ENCODE measurements at places on chromosomes 2 and 18.

DNA sequence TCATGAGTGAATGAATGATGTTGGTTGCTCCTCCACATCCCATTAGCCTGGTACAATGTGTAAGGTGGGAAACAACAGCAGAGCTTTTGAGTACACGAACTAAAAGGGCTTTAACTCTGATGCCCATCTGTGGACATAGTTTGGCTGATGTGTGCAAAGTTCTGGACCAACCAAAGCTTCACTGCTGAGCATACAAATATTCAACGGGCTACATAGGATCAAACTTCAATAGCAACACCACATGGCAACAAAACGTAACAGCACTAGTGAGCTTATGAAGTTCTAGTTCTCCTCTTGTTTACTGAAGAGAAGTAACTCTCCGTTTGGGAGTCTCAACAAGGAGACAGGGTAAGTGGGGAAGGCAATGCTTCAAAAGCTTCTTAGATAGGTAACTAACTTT, 20.4 kb downstream of the STAM2 start:
- DNase-seq, result no peak

GRCh38 chr18:77133051-77133834, 660 bp upstream of the MBP start:
- no peak for DNase-seq

DNA sequence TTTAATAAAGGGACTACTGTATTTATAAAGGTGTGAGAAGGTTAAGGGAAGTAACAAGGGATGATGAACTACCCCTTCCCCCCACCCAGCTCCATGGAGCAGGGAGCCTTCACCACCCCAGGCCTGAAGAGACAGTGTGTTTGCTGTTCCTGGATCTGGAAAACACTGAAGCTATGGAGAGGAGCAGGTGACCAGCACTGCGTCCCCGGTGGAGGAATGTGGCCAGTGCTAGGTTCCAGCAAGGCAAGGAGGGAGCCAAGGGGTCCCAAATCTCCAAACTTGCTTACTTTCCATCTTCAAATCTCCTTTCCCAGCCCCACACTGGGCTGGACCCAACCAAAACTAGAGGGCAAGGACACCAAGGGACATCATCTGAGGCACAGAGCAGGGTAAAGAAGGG, 128.7 kb upstream of the CD302 start:
- DNase-seq, result no peak

- no peak for DNase-seq
These were observed 6.2 kb upstream of the PLCL1 start for GRCh38 chr2:197798187-197798586.

- no peak for DNase-seq
These were observed 376.1 kb downstream of the IRS1 start for GRCh38 chr2:226423498-226423960.

- DNase-seq, result no peak
These were observed 548.7 kb upstream of the CDH7 start for GRCh38 chr18:65202091-65202490.

- DNase-seq, result peak; percentile 69
These were observed 912 bp upstream of the LAPTM4A start for GRCh38 chr2:20052229-20052851.

DNA sequence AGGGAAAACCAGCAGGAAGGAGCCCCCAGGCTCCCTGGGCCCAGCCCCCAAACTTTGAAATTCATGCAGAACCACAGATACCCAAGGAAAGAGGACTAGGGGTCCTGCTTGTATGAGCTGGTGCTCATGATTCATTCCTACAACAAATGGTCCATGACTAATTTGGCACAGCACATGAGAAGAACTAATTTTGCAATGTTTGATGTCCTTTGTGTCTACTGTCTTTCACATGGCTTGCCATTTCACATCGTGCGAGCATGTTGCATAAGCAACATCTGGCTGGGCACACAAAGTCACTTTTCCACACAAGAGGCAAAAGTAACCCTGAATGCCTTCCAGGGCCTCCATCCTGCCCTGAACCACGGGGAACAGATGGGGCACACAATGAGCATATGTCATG, 149.6 kb upstream of the APCDD1 start:
- peak; percentile 76 for DNase-seq

DNA sequence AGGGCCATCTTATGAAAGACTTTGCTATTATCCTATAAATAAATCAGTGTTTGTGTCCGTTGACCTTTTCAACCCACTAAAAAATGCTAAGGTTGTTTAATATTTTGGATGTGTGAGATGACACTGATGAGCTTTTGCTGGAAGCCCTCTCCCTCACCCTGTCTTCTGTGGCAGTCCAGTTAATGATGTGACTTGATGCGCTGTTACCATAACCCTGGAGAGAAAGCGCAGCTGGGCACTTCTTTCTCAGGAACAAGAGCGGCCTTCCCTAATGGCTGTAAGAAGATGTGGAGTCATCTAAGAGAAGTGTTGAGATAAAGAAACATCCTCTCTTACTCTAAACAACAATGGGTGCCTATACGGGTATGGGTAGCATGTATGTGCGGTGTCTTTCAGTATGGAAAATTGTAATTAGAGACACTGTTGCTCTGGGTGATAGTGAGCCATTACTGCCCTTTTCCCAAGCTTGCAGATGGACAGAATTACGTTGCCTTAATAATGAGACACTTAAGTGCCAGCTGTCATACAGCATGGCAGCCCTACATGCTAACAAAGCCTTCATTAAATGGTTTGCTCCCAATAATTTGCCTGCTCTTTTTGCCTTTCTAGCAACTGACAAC, 165.6 kb upstream of the NABP1 start:
- no peak for DNase-seq

DNA sequence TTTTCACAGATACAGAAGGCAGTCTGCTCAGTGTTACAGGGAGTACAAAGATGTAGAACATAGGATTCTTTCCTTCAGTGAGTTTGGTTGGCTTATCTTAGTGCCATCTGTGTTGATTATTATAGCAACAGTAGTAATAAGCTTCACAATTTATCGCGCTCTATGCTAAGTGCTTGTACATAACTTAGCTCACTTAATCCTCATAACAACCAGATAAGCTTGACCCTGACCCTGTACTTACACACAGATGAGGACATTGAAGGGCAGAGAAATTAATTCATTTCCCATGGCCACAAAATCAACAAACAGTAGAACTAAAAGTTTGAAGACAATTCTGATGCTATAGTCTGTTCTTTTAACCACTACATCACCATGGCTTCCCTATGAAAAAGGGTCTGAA, 121.8 kb downstream of the SPHKAP start:
- DNase-seq, result no peak

- DNase-seq, result no peak
These were observed 31.8 kb downstream of the TMEM17 start for GRCh38 chr2:62474176-62474575.

DNA sequence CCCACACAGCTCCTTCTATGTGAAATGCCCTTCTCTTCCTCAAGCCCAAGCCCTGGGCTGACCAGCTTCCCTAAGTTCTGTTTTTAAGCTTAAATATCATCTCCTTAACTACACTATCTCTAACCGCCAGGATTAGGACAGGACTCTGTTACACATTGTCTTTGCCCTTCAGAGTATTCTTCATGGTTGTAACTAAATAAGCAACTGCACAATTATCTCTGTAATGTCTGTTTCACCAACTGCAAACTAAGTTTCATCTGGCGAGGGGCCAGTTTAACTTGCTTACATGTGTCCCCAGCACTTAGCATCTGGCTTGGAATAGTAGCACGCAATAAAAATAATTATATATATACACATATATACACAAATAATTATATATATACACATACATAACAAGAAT, 1.1 kb upstream of the ERMN start:
- DNase-seq, result no peak

GRCh38 chr2:165843351-165843750, 49.3 kb upstream of the GALNT3 start:
- DNase-seq, result peak; percentile 37

DNA sequence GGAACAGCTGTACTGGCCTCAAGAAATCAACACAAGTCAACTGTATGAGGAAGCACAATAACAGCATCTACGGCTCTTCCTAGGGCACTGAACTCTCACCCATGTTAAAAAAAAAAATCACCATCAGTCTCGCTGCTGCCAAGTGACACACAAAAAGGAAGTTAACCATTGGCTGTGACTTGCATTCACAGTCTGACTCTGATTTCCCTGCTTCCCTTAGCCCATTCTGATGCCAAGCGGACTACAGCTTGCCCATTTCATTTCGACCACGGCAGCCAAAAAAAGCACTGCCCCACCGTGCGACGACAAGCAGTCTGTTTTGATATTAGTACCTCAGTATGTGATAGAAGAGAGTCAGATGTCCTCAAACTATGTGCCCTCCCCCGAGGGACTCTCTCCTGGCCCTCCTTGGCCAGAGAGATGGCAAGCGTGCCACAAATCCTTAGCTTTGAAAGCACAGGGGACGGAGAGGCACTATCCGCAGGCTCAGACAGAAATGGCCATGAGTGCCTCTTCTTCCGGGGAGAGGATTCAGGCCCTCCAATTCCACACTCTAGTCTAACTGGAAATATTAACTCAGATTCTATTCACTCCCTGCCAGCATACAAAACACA, 250.0 kb downstream of the TCF4 start:
- no peak for DNase-seq

DNA sequence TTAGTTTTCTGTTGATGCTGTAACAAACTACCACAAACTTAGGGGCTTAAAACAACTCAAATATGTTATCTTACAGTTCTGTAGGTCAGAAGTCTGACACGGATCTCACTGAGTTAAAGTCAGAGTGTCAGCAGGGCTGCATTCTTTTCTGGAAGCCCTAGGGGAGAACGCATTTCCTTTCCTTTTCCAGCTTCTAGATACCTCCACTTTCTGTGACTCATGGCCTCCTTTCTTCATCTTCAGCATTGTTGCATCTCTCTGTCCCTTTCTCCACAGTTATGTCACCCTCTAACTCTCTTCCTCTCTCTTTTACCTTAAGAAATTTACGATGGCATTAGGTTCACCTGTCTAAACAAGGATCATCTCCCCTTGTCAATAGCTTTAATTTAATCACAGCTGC, 13.3 kb upstream of the PPP4R1 start:
- DNase-seq, result peak; percentile 50

- DNase-seq, result no peak
These were observed 500.2 kb upstream of the SALL3 start for GRCh38 chr18:78479443-78479842.

- no peak for DNase-seq
These were observed 172.6 kb upstream of the BCL2L11 start for GRCh38 chr2:110948027-110948674.

GRCh38 chr2:11865805-11866204, 119.4 kb downstream of the LPIN1 start:
- no peak for DNase-seq

DNA sequence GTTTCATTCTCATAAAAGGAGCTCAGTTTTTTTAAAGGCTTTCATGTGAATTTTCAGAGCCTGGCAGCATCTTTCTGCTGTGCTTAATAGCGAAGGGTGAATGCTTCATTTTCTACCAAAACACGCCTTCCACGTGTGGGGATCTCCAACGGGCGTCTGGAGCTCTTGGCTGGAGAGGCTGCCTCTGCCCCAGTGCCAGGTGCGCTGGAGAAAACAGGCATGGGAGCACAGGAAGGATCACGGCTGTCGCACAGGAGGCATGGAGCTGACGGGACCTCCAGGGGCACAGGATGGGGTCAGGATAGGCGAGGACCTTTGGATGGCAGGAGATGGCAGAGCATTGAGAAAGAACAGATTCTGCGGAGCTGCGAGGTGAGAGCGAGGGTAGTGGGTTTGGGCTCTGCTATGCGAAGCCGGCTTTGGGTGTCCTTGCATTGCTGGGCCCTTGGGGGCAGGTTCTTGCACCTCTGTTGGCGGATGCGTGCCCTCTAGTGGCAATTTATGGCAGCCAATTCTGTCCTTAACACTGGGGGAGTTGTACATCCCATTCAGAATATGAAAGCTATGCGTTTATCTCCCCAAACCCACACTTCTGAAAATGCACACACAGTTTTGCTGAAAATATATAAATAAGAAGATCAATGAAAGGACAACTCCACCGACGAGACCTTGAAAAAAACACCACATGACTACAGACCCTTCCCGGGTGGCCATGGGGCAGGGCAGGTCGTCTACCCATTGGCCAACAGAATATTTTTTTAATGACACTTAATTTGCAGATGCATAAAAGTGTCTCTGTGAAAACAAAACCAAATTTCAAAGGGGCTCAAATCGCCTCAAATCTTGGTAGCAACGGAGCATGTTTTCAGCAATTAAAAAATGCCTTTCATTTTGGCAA, 90.4 kb upstream of the SLC35G4 start:
- peak; percentile 44 for DNase-seq

DNA sequence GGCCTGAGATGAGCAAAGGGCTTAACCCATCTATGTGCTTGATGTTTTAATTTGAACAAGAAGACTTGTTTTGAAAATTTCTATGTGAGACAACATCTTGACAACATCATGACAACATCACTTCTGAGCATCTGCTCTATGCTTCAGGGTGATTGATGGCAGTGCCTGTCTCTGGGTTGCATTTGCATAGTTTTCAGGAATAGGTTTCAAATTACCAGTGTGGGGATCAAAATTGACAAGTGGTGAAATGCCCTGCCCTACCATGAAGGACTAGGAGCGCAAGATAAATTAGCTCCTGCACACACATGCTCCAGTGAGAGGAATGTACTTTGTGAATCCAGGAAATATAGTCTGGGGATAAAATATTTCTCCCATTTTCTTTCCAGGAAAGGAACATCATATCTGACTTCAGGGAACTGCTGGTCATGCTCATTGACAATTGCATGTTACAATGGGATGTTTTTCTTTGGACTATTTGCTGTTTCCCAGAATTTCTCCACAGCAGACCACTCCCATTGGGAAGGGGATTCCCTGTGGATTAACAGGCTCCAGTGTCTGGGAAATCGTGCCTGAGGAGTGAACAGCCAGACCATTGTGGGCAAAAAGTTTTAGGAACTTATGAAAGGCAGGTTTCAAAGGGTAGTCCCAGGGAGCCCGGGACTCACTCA, 45.3 kb upstream of the IL1R2 start:
- no peak for DNase-seq

DNA sequence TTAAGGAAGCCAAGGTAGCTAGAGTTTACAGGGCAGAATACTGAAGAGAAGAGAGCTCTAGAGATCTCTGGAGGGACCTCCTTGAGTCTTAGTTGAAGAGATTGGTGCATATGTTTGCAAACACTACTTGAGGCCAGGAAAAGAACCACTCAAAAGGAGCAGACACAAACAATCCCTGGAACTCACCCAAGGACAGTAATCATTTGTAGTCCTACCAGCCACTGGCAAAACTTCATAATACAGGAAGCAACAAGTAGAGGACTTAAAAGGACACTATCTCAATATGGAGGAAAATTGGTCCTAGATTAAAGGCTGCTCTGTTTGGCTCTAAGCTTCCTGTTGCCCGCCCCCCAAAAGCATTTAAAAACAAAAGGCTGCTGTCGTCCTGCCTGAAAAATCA, 46.9 kb upstream of the UBXN4 start:
- DNase-seq, result no peak

Data from HCEC 1CT (cell line).